ENCODE measurements at places on chromosomes 5 and 9.

DNA sequence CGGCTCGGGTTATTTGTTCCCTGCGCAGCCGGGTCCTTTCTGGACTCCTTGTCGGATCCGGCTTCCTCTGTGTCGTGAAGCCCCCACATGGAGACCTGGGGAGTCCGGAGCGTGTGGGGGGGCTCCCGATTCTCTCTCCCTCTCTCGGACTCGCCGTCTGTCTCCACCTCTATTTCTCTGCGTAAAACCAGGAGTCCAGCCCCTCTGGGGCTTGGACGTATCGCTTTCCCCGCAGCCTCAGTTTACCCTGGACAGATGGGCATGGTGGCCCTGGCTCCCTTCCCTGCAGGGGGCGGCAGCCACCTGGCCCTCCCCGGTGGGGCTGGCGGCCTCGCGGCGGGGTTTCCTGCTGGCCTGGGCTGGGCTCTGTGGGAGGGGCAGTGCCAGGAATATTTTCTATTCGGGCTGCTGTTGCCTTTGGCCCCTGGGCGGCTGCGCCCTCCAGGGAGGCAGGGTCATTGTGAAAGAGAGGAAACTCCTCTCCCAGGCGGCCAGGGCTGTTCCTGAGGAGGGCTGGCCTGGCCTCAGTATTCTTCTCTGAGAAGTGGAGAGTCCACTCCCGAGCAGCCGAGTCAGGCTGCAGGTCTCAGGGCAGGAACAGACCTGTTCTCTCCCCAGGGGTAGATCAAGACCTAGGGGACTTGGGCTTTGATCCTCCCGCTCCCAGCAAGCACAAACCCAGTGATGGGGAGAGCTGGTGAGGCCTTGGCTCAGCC lies 665 bp downstream of the ASS1 start:
- no peak for DNase-seq

DNA sequence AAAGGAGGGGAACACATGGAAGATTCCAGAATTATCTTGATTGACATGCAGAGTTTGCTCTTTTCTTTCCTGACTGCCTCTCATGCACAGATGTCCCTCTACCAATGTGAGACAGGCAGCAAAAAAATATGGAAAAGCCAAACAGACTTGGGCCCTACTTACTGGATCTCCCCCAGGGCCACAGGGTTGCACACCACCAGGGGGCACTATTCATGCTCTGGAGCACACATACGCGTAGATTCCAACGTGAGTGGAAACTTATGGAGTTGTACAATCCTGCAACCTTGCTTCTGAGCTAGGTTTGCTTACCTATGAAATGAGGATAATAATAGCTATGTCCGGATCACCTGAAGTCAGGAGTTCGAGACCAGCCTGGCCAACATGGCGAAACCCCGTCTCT lies 319.5 kb downstream of the ARHGEF28 start:
- DNase-seq = no peak

DNA sequence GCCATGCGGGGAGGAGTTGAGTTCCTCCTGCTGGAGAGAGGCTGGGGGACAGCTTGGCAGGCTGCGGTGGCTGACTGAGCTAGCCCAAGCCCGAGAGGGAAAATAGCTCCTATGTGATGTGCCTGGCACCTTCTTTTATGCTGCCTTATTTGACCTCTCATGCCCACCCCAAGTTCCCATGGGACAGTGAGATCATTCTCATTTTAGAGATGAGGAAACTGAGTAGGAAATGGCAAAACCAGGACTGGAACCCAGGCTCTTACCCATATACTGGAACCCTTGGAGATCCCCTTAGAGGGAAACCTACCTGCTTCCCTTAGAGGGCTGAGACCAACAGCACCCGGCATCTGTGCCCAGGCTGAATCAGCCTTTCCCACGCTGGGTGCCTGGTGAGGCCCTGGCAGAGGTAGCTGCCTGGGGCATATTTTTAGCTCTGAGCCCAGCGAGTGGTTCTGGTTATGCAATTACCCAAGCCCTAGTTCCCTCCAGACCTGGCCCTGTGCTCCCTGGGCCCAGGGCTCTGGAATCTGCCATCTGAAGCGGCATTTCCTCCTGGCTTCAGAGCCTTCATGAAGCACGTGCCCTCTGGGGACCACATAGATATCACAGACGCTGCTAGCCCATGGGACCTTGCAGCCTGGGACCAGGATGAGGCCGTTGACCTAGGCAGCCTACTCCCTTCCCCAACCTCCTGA lies 23.6 kb downstream of the COL27A1 start:
- DNase-seq = no peak

DNA sequence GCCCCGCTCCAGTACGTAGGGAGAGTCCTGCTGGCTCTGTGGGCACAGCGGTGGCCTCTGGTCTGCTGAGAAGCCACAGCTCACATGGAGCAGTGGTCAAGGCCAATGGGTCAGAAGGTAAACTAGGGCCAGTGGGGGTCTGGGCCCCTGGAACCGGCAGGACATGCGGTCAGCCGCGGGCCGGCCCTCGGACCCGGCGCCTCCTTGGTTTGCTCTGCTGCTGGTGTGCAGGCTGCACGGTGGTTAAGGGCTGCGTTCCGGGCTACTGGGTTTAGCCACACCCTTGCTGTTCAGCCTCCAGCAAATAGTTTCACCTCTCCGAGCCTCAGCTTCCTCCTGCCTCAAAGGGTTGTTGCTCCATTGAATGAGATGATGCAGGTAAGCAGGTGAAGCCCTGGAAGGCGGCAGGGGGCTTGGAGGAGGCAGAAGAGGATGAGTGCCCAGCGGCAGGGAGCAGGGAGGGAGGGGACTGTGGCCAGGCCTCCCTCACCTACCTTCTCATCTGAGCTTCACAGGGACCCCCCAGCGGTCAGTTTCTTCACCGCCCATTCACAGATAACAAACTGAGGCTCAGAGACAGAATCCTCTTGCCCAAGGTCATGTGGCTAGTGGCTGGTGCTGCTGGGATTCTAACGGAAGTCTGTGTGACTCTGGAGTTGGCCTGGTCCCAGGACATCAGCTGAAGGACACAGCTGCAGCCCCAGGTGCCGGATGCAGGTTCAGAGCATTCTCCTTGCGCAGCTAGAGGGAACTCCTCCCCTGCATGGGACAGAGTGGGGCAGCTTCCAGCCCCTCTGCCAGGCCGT lies 3.7 kb upstream of the COL5A1 start:
- no peak for DNase-seq
